RPMI8226 (cell line): ENCODE measurements at places on chromosomes 1 and 21.

DNA sequence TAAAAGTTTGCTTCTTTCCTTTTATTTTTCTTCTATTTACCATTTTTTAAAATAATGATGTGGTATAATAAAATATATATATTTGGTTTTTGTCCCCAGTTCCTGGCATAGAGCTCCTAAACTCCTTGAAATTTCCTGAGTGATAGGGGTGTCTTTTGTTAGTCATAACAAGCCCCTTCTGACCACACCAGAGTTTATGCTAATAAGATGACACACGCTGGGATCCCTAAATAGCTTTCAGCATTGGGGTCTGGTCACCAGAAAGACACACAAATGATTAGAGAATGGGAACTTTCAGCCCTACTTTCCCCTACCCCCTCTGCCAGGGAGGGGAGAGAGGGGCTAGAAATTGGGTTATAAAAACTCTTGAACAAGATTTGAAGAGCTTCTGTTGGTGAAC is 56.2 kb downstream of the COL24A1 start:
- no peak for DNase-seq

DNA sequence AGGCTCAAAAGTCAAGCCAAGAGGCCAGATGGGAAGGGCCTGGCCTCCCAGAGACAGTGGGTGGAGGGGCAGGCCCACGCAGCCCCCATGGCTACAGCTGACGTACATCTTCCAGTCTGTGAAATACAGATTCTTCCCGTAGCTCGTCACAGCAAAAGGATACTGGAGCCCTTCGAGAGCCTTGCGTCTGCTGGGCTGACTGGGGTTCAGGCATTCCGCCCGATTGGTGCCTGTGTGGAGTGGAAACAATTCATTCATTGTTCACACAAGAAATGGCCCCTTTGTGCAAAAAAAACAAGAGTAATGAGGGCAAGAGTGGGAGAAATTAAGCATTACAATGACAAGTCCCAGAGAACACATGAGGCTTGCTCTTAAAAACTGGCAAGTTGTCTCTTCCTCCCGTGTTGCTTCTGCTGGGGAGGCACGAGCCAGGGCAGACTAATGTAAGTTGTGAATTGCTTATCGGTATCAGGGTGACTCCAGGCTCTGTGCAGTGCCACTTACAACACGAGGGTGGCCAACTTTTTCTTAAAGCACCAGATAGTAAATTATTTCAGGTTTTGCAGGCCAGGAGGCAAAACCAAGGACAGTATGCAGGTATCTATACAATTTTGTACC is 85.1 kb downstream of the NID1 start:
- no peak for DNase-seq

- no peak for DNase-seq
Observed at GRCh38 chr1:237269938-237270337, 228.0 kb downstream of the RYR2 start.

GRCh38 chr21:36255663-36256062 is 64.3 kb upstream of the MORC3 start:
- no peak for DNase-seq

DNA sequence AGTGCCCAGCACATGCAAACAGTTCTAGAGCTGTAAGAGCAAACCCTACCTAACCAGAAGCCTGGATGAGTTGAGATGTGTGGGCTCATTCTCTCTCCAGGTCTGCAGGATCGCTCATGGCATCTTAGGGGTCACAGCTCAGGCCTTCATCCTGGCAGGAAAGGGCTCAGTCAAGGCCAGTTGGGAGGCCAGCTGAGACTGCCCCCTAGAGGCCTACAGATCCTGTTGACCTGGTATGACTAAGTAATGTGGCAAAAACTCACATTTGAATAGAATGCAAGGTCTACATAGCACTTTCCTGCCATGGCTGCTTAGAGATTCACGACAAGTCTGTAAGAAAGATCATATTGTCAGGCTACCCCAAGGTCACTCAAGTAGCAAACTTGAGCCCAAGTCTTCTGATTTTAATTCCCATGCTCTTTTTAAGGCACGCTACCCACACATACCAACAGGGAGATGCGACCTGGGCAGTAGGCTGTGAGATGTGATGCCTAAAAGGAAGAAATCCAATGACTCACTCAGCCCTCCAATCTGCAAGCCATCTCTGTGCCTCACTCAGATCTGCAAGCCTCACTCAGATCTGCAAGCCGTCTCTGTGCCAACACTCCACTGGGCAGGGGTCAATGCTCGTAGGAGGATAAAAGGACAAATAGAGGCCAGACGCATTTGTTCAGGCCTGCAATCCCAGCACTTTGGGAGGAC is 5.1 kb upstream of the CAPN8 start:
- peak; percentile 15 for DNase-seq

DNA sequence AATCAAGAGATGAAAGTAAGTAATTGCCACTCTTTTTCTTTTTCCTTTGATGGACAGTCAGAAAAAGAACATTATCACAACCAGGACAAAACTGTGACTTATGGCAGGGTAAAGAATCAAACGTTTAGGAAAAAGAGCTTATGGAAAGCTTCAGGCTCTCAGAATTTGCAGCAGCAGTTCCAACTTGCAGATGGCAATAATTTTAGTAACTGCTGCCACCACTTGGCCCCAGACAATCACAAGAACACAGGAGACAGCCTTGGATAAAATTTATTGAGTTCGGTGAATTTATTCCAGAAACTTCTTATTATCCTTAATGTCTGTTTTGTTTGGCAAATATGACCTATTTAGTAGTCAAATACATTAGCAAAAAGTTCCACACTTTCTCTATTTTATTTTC is 804.4 kb downstream of the BRINP3 start:
- DNase-seq = no peak

DNA sequence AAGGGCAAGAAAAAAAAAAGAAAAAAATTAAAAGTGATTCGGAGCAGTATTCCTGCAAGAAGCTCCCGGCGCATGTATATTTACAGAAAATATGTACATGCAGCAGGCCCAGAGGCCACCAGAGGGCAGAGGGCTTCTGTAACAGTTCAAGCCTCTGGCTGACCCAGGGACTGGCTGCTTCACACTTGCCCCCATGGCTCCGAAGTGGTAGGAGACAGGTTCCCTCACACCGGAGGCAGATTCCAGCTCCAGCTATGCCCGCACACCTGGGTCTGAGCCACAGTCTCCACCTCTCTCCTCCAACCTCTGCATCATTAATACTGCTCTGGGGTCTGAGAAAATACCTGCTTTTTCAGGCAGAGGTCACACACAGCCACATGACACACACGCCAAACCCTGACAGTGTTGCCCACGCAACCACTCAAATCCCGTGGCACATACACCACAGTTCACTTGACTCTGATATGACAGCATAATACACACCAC is 2.2 kb upstream of the ARHGAP30 start:
- DNase-seq = peak; percentile 76

GRCh38 chr1:173823781-173824314 is 625 bp upstream of the DARS2 start:
- no peak for DNase-seq

- no peak for DNase-seq
Observed at GRCh38 chr1:243351337-243351736, 95.5 kb downstream of the SDCCAG8 start.

DNA sequence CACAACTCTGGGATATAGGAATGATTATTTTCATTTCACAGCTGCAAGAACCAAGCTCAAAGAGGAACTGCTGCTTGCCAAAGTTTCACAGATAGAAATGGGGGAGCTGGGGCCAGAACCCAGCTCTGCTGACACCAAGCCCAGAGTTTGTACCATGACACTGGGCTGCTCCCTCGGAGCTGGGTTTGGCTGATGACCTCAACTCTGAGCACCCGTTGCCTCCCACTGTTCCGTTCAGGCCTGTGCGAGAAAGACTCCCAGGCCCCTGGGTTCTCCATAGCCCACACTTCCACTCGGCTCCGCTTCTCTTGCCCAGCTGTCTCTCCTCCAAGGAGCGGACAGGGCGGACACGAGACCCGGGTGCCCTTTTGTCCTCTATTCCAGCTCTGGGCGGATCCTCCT is 55.2 kb downstream of the NGF start:
- DNase-seq = no peak

GRCh38 chr1:33641104-33641830 is 168.8 kb downstream of the ZSCAN20 start:
- DNase-seq = peak; percentile 14

DNA sequence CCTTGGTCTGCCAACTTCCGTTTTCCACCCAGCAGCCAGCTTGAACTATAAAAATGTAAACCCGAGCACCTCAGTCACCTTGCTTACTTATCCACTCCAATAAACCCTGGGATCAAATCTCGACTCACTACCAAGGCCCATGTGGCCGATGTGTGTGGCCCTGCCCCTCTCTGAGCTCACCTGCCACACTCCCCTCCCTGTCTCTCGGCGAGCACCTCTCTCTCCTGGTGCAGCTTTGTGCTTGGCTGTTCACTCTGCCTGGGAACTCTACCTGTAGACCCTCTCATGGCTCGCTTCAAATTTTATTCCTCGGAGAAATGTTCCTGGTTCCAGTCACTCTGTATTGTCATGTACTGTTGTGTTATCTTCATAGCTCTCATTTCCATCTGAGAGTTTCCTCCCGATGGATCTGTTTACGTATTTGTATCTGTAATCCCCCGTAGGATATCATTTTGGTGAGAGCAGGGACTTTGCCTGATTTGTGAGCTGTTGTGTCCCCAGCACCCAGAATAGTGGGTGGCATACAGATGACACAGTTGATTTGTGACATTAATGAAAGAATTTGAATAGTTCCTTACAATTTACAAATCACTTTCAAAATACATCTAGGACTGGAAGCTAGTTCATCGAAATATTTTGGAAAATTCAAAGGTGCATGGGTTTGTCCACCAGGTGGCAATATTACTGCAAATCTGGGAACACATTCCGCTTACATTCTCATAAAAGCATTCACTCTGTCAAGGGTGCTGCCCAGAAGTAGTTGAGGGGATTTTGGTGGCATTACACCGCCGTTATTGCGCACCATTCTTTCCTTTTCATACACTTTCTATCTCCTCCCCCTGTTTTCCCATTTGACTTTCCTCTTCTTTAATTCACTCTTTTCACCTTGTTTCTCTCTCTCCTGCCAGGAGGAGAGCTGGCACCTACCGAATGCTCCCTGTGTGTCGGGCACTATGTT is 95.3 kb downstream of the ABCA4 start:
- peak; percentile 37 for DNase-seq
